ENCODE measurements at places on chromosomes 1 and 21.

DNA sequence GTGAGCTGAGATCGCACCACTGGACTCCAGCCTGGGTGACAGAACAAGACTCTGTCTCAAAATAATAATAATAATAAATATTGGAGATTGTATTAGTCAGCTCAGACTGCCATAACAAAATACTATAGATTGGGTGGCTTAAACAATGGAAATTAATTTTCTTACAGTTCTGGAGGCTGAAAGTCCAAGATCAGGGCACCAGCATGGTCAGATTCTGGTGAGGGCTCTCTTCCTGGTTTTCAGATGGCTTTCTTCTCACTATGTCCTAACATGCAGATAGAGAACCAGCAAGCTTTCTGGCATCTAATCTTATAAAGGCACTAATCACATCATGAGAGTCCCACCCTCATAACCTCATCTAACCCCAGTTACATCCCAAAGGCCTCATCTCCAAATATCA is 23.2 kb upstream of the DDAH1 start:
- DNase-seq = no peak

- DNase-seq = no peak
These were observed 8.2 kb downstream of the KCNA2 start for GRCh38 chr1:110597966-110598365.

DNA sequence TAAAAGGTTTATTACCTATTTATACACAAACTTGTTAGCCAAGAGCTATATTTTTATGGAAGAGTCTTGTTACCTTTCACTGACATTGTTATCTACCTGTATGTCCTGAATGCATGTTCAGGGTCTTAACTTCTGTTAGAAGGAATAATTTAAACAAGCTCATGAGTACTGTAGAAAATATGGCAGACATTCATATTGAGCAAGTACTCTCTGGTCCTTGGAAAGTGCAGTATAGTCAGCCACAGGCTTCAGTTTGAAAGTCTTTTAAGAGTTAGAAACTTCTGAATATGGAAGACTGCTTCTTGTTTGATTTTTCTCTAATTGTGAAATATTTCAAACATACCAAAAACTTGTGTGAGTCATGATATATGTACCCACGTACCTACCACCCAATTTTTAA is 16.6 kb downstream of the DIP2A start:
- DNase-seq = no peak

GRCh38 chr21:45404730-45405270 is at the start of gene COL18A1:
TSS of gene COL18A1 (plus strand) at chr21:45405165. CDS start at chr21:45405231, 66 bp downstream.
- DNase-seq = no peak

- peak; percentile 86 for DNase-seq
These were observed 135.8 kb upstream of the B3GALT2 start for GRCh38 chr1:193322211-193322610.

- DNase-seq = no peak
These were observed 51.3 kb downstream of the MAST2 start for GRCh38 chr1:45854724-45855123.

DNA sequence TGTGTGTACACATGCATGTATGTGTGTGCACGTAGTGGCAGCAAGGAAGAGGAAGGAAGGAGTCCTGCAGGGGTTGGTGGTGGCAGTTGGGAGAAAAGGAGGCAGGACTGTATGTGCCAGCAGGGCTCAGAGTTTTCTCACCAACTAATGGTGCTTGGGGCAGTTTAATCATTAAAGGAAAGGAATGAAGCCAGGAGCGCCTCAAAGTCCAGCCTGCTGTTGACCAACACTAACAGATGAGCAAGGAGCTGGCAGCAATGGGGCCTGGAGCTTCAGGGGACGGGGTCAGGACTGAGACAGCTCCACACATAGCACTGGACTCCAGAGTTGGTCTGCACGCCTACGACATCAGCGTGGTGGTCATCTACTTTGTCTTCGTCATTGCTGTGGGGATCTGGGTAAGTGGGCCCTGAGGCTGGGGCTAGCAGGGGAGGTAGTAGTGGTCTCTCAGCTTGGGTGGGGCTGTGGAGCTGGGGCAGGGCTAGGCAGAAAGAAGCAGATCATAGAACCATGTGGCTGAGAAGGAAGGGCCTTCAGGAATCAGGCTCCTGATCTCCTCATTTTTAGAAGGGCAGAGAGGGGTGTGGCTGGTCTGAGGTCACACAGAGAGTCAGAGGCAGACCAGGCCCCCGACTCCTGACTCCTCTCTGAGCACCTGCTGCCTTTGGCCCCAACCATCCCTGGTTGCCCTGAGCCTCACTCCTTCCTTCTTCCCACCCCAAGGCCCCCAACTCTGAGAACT is at the start of gene SLC5A9:
Gene SLC5A9, plus strand, starts transcription at position 216 of the 742 bp plus-strand sequence. Its CDS starts 21 bp downstream, at position 237.
- DNase-seq = no peak

DNA sequence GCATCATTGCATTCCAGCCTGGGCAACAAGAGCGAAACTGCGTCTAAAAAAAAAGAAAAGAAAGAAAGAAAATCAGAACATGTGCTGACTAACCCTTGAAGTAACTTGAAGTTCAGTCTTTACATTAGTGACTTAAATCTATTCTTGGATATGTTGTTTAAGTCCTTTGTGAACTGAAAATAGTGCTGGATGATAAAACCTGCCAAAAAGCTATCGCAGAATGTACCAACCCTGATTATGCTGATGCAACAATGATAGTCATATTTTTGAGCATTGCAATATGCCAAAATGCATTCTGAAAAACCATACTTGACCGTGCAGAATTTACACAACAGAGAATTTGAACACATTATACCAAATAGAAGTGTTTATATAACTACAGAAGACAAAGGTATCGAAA is 30.7 kb downstream of the SHISAL2A start:
- DNase-seq = no peak

GRCh38 chr1:66143651-66144050 is 351.0 kb downstream of the PDE4B start:
- no peak for DNase-seq

GRCh38 chr1:169009666-169010065 is 96.8 kb upstream of the ATP1B1 start:
- DNase-seq = no peak

- DNase-seq = no peak
These were observed 29.6 kb upstream of the ID3 start for GRCh38 chr1:23588749-23589548.

- DNase-seq = no peak
These were observed 58.4 kb upstream of the RNPC3 start for GRCh38 chr1:103467100-103467499.

GRCh38 chr1:238107322-238107721 is 216.6 kb upstream of the ZP4 start:
- no peak for DNase-seq

GRCh38 chr1:202956969-202957368 is 1.1 kb downstream of the ADIPOR1 start:
- DNase-seq = no peak

DNA sequence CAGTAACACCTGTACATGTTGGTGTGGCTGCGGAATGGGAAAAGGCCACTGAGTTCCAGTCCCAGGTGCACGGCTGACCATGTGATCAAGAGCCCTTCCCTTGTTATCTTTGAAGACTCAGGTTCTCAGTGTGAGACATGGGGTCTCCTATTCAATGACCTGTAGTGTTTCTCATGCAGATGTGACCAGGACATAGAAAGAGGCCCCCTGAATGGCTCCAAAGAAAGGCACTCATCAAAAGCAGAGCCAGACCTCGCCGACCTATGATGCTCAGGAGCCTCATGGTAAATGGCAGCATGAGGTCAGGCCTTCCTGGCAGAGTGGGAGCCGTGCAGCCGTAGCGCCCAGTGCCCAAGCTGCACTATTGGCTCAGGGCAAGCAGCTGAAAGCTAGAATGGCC is 42.3 kb upstream of the HAO2 start:
- DNase-seq = no peak

DNA sequence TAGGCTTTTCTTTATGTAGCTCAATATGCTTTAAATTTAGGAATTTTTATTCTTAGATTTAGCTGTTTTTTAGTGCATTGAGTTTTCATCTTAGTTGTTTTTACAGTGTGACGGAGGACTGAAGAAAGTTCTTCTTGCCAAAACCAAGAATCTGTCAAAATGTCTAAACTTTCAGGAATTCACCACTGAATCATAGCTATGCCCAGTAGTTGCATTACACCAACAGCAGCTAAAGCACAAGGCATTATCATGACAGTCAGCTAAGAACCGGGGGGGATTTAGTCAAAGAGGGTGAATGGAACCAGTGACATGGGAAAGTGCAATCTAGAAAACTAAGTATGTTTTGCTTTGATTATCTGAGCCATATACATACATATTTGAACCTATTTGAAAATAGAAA is 6.5 kb upstream of the C1orf146 start:
- no peak for DNase-seq

- no peak for DNase-seq
These were observed 82.8 kb upstream of the BEND5 start for GRCh38 chr1:48859456-48859855.

DNA sequence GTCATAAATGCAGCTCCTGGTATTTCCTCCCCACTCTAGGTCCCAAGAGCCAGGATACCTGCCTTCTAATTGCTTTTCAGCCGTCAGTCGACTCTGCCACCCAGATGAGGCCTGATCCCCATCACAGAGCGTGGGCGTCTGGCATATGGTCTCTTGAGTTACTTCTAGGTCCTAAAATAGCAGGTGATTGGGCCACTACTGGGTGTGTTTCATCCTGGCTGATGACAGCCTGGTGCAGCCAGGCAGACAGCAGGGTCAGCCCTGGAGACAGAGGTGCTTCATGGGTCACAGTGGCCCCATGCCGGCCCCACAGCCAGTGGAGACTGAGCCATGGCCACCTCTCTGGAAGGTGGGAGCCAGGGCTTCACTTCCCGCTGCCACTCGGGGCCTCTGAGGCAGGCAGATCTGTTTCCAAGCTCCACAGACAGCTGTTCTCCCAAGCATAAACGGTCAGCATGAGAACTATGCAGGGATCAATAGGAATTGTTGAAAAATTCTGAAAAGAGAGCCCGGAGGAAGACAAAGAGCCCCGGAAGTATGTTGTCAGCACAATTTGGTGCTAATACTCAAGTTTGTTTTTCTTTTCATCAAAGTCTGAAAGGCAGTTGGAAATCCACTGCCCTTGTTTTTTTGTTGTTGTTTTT is 83.0 kb downstream of the MAN1C1 start:
- no peak for DNase-seq

DNA sequence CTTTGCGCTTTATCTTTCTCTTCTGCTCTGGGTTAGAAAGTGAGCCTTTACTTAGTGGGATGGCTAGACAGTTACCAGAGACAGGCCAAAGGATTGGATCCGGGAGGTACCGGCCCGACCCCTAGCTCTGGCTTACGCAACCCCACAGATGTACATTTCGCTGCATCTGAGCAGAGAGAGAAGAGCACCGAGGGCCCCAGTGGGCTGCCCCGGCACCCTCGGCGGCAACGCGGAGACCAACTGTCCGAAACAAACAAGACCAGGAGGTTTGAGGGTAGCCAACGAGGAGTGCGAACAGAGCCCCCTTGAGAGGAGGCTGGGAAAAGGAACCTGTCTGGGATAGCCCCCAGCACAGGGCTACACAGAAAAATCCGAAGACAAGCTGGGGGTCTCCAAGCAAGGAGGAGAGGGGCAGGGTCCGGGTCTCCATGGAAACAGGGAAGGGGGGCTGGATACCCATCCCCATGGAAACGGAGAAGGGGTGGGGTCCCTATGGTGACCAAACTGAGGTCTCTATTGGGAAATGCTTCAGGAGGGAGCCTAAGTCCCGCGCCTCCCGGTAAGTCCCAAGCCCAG is 373 bp downstream of the MTF1 start:
- no peak for DNase-seq

- DNase-seq = no peak
These were observed 19.0 kb upstream of the CD2 start for GRCh38 chr1:116735246-116735645.

DNA sequence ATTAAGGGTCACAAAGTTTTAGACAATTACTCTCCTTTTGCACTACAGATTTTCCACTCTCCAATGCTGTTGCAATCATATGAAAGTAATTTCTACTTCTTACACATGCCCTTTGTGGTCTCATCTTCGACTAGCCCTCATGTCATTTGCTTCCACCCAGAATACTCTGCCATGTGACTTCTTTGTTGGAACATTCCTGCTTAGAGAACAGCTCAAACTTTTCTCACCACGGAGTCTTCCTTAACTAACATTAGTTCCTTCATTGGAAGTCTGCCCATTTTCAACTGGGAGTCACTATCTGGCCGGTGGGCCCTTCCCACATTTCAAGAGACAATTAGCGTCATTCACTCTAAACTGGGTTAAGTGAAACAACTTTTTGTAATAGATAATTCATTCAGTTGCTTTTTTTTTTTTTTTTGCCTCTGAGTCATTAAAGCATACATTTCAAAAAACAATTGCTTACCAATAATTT is 142.6 kb upstream of the PALMD start:
- DNase-seq = peak; percentile 15

DNA sequence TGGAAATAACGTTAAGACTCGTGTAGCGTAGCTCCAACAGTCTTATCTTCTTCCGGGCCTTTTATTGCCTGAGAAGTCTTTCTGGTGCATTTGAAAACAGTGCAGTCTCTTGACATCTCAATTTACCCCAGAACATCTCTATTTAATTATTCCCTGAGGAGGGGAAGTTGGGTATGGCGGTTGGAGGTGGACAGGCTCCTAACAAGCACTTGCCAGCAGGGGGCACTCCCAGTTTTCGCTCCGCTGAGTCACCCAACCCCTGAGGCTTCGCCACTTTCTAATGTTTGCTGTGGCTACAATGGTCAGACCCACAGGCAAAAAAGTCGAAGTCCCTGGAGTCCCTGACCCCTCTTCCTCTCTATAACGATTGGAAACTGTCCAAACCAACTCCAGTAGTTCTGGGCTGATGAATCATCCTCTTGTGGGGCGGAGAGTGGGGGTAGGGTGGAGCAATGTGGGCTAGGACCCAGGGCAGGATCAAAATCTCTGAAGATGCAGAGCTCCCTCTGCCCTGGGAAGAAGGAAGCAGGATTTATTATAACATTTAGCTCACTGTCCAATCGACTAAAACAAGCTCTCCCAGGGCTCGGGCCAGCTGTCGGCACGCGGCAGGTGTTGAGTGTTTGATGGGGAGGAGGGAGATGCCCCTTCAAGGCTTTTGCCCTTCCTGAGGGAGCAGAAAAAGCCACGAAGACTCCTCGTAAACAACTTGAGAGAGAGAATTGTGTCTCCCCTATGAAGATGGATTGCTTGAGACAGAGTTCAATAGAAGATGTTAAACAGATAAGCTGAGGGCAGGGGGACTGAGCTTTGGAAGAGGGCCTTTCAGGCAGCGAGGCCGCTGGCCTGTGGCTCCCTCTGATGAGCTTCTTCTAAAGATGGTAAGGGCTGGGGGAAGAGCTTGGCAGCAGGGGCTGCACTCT is 85.7 kb downstream of the BRINP2 start:
- peak; percentile 76 for DNase-seq
